ENCODE measurements at places on chromosomes 13 and 19.

DNA sequence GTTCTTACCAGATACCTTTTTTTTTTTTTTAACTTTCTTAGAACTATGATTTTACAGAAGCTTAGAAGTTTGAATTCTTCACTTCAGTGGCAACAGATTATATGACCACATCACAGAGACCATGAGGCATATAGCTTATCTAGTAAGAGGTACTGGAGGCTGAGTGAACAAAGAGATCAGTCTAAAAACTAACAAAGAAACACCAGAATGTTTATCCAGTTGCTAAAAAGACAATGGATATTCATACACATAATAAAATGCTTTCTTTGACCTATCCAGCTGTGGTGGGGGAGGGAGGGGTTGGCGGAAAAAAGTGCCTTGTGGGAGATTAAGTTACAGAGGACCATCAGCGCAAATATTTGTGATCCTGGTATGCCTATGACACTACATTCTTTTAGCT lies 34.7 kb upstream of the SLITRK6 start:
- no peak overlapping the region for H3K27ac ChIP-seq
- H3K27me3 ChIP-seq: no peaks in the 10 kb centered on the region
- no peaks in the 10 kb centered on the region for H3K36me3 ChIP-seq
- DNase-seq: no peak
- H3K4me3 ChIP-seq: no peak overlapping the region

DNA sequence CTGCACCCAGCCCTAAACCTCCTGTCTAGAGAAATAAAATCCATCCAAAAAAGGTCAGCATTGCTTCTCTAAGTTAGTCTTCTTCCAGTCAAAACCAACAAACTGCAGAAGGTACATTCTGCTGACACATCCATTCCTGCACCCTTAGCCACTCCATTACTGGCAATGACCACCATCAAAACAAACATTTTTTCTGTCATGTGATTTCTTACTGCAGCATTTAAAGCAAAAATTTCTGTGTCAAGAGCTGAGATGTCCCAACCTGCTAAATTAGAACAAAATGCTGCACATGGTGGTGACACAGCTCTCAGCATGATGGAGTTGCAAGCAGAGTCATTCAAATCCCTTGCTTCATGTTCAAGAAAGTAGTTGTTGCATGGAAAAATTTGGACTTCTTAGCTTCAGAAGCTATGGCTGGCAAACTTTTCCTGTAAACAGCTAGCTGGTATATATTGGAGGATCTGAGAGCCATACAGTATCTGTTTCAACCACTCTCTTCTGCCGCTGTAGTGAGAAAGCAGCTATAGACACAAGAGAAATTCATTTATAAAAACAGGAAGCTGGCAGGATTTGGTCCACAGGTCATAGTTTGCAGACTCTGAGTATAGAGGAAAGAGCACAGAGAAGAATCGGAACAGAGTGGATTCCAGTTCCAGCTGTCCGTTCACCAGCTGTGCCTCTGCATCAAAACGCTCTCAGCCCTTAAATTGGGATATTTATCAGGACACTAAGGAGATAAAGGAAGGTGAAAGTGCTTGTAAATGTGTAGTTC lies 17.4 kb downstream of the RUBCNL start:
- H3K27ac ChIP-seq: peak overlapping the region; percentile 60
- H3K27me3 ChIP-seq: no peaks in the 10 kb centered on the region
- DNase-seq: no peak
- H3K4me1 ChIP-seq: peaks cover 14% of the 10 kb centered on the region
- H3K36me3 ChIP-seq: no peaks in the 10 kb centered on the region

- H3K36me3 ChIP-seq: peaks cover 16% of the 10 kb centered on the region
- peak overlapping the region; percentile 59 for H3K27ac ChIP-seq
- H3K27me3 ChIP-seq: no peaks in the 10 kb centered on the region
Observed at GRCh38 chr19:7550987-7551761, 15.7 kb downstream of the PNPLA6 start.

DNA sequence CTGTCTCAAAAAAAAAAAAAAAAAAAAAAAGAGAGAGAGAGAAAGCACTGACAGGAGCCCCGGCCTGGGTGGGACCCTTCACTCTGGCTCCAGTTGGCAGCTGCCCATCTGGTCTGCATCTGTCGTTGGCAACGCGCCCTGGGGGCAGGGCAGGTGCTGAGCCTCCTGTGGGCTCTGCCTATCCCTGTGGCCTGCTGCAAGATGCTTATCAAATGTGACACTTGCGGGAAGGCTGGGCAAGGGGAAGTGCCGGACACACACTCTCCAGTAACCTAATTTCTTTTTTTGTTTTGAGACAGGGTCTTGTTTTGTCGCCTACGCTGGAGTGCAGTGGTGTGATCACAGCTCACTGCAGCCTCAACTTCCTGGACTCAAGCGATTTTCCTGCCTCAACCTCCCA lies 10.7 kb upstream of the KPTN start:
- DNase-seq: no peak
- H3K27me3 ChIP-seq: no peaks in the 10 kb centered on the region
- no peak overlapping the region for H3K4me3 ChIP-seq
- no peak overlapping the region for H3K27ac ChIP-seq
- H3K4me1 ChIP-seq: no peaks in the 10 kb centered on the region

DNA sequence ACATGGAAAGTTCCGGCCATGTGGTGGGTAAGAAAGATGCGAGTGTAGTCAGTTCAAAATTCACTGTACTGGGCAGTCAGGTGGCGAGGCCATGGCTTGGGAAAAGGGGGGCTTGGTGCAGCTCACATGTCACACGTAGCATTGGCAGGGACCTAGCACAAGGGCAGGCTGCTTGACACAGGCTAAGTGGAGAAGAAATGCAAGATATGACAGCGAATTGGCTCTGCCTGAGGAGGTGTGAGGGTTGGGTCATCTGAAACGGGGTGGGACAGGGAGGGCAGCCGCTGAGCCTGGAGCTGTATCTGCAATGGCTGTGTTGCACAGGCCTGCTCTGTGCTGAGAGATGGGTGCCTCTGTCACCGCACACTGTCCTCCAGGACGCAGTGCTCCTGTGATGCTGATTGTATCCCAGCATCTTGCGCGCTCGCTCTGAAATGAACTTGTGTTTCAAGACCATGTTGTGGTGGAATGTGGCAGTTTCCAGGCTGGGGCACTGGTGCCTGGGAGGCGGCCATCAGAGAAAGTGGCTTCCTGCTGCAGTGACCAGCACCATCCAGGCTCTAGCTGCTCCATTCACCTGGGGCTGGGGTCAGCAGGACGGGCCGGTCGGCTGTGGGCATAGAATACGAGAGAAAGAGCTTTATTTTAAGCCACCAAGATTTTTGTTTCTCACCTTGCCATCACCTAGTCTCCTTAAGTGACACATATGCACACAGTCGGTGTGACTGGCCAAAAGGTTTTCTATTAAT lies 70.3 kb downstream of the TEX29 start:
- no peaks in the 10 kb centered on the region for H3K27me3 ChIP-seq
- H3K36me3 ChIP-seq: no peaks in the 10 kb centered on the region
- H3K4me1 ChIP-seq: peaks cover 14% of the 10 kb centered on the region
- DNase-seq: no peak
- H3K27ac ChIP-seq: no peak overlapping the region

DNA sequence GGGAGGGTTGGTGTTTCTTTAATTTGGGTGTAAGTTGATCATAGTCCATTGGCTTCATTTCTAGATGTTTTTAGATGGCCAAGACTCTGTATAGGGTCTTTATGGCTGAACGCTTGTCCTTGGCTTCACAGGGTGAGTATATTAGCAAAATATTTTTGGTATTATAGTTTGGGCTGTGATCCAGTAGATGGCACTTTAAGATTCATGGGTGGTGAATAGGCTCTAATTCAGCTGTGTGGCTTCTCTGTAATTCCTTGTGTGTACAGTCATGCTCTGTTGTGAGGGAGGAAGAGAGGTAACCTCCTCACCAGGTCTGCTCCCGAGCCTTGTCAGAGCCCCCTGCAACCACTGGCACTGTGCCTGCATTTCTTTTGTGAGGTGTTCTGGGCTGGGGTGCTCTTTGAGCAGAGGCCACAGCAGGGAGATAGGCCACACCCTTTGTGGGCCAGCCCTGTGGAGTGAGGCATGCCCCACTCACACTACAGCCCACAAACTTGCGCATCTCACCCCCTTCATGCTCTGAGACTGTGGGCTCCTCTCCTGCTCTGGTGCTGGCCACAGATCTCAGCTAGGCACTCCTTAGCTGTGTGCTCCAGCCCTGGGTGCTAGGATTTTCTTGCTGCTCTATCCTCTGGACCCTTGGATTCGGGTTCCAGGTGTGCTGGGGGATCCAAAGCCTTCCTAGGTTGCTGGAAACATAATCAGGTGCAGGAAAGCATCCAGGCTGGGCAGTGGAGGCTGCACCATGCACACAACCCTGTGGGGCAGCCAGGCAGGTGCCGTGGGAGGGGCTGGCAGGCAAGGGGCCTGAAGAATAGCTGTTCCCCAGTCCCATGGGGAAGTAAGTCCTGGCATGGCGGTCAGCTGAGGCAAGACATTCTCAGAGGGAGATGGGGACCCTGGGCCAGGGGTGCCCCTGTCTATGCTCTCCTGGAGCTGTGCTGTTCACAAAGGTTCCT lies 193.9 kb downstream of the GPC5 start:
- H3K27ac ChIP-seq: no peak overlapping the region
- no peak overlapping the region for H3K4me3 ChIP-seq
- no peak for DNase-seq
- H3K27me3 ChIP-seq: peaks cover 2% of the 10 kb centered on the region

GRCh38 chr19:5851302-5851701 lies at the start of gene FUT3:
Gene FUT3, minus strand, starts transcription at chr19:5851449.
- DNase-seq: no peak
- peaks cover 3% of the 10 kb centered on the region for H3K4me1 ChIP-seq
- no peak within 1 kb of the TSS for H3K4me3 ChIP-seq
- peaks cover 13% of the 10 kb centered on the region for H3K27me3 ChIP-seq

- H3K4me1 ChIP-seq: peaks cover 50% of the 10 kb centered on the region
- H3K4me3 ChIP-seq: no peak overlapping the region
- H3K27me3 ChIP-seq: peaks cover 1% of the 10 kb centered on the region
- DNase-seq: no peak
- no peaks in the 10 kb centered on the region for H3K36me3 ChIP-seq
- H3K27ac ChIP-seq: peak overlapping the region; percentile 9
Observed at GRCh38 chr13:50353651-50354415, 338.6 kb downstream of the KCNRG start.

DNA sequence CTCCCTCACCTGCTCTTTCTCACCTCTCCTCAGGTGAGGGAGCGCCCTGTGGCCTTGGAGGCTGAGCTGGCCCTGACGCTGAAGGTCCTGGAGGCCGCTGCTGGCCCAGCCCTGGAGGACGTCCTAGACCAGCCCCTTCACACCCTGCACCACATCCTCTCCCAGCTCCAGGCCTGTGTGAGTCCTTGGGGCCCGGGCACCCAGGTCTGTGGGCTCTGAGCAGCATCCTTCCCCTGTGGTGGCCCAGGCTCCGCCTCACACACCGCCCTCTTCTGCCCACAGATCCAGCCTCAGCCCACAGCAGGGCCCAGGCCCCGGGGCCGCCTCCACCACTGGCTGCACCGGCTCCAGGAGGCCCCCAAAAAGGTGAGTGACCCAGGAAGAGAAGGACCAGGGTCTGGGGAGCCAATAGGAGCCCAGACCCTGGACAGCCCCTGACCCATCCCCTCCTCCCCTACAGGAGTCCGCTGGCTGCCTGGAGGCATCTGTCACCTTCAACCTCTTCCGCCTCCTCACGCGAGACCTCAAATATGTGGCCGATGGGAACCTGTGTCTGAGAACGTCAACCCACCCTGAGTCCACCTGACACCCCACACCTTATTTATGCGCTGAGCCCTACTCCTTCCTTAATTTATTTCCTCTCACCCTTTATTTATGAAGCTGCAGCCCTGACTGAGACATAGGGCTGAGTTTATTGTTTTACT lies 1.9 kb downstream of the IFNL1 start:
- H3K4me3 ChIP-seq: no peak overlapping the region
- DNase-seq: no peak
- peaks cover 9% of the 10 kb centered on the region for H3K4me1 ChIP-seq
- H3K27ac ChIP-seq: no peak overlapping the region

- H3K4me1 ChIP-seq: peaks cover 8% of the 10 kb centered on the region
- H3K27ac ChIP-seq: no peak overlapping the region
Observed at GRCh38 chr19:50713556-50714236, 5.9 kb downstream of the SHANK1 start.

GRCh38 chr19:39212375-39212742 lies 8.3 kb upstream of the SYCN start:
- H3K36me3 ChIP-seq: peaks cover 3% of the 10 kb centered on the region
- no peak overlapping the region for H3K27ac ChIP-seq
- no peak for DNase-seq
- H3K4me3 ChIP-seq: no peak overlapping the region

- no peak for DNase-seq
- H3K4me1 ChIP-seq: peaks cover 9% of the 10 kb centered on the region
- no peak overlapping the region for H3K4me3 ChIP-seq
- H3K27me3 ChIP-seq: peaks cover 6% of the 10 kb centered on the region
- H3K36me3 ChIP-seq: no peaks in the 10 kb centered on the region
Observed at GRCh38 chr13:30042272-30042671, 191.9 kb upstream of the UBL3 start.

- no peak overlapping the region for H3K4me3 ChIP-seq
- peaks cover 7% of the 10 kb centered on the region for H3K27me3 ChIP-seq
- no peaks in the 10 kb centered on the region for H3K4me1 ChIP-seq
- DNase-seq: no peak
- no peak overlapping the region for H3K27ac ChIP-seq
Observed at GRCh38 chr19:28705008-28705407, 507.9 kb downstream of the UQCRFS1 start.
